ENCODE measurements at places on chromosomes 3 and 15.

DNA sequence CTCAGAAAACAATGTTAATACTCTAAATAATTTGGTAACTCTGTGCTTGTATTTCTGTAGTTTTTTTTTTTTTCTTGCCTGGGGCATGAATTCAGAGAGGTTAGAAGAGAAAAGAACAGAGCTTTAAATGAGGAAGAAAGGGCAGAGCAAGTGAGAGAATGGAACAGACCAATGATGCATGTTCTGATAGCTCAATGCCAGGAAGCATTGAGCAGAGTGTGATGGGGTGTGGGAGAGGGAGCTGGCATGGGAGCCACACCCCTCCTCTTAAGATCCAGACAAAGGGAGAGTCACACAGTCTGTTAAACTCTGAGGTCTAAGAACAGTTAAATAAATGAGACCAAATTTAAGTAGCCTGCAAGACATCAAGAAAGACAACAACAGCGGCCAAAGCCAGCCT, 538.6 kb downstream of the TUSC7 start:
- DNase-seq = no peak

- no peak for DNase-seq
Measured at GRCh38 chr3:119856695-119857094, 74.8 kb downstream of the NR1I2 start.

DNA sequence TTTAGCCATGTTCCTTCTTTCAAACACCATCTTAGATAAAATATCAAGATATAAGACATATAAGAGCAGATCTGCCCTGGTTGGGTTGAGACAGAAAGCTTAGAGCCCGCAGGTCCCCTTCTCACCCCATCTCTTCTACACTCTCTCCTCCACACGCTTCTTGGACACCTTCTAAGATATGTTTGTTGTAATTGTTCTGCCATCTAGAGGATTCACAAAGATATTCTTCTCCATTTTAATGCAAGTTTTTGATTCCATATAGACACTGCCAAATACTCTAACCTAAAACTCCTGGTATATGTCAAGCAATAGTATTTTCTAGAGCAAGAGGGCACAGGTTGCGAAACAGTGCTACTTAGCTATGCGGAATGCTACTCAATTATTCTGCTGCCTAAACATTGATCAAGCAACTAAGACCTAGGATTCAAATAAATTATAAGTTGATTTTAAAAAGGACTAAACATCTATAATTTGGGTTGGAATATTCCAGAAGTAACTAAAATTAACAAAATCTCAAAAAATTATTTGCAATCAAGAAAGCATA, 6.8 kb downstream of the CHRM5 start:
- DNase-seq = no peak

GRCh38 chr3:167919590-167919989, 176.1 kb downstream of the GOLIM4 start:
- no peak for DNase-seq

- DNase-seq = no peak
Measured at GRCh38 chr15:64014995-64015394, 31.3 kb downstream of the DAPK2 start.

DNA sequence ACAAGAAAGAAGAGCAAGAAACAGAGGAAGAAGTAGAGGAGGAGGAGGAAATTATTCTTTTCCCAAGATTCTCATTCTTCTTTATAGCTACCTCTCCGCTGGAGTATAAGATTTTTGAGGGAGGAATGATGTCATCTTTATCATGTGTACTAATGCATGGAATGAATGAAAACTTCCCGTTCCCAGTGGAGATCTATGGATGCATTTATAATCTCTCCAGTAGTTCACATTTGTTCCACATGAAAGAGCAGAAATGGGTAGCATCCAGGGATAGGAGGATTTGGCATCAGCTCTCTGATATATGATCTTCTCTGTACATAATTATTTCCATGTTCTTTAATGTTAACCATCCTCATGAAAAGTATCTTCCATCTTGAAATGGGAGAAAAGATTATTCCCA, 244.4 kb downstream of the ADAMTSL3 start:
- DNase-seq = no peak

DNA sequence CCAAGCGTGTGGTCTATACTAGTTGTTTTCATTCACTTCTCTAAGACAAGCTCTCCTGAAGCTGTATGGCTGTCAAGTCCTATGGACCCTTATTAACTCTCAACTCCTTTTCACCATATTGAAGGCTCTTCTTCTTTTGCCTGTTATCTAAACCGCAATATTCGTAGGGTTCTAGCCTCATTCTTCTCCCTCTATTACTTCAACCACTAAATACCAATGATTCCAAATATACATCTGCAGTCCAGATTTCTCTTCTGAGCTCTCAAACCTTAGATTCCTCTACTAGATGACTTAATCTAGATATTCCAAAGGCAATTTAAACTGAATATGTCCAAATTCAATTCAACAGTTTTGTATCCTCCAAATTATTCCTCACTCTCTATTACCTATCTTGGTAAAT, 24.6 kb downstream of the AQR start:
- no peak for DNase-seq

DNA sequence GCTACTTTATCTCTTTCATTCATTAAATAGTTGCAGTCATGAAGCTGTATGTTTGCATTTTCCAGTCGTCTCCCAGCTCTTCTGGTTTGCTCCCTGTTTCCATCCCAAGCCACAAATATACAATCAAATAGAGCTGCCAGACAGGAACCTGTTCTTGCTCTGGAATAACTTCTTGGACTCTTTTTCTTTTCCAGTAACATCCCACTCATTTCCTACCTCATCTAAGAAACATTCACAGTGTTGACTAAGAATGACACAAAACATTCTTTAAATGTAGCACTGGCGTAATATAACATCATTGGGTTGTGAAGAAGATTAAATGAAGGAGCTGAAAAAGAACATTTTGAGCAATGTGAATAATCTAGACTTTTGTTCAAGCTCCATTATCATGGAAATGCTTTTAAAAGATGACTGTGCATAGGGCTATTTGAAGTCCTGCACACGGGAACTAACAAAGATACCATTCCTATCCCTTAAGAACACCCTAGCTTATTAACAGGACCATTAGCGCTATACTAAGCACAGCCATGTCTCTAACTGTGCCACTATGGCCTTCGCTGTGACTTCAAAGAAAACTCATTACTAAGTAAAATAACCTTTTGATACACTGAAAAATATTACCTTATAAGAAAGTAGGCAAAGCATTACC, 574.0 kb downstream of the NAALADL2 start:
- no peak for DNase-seq

Data from T-helper 2 cell (primary cell).